ENCODE measurements at places on chromosomes 11 and 22. TPM values are rescaled to one million over a fixed set of nuclear protein-coding genes. Genes with fewer than 3 reads are reported as not detected.

- DNase-seq, result no peak
Observed at GRCh38 chr11:10923882-10924281, 66.0 kb upstream of the ZBED5 start.

DNA sequence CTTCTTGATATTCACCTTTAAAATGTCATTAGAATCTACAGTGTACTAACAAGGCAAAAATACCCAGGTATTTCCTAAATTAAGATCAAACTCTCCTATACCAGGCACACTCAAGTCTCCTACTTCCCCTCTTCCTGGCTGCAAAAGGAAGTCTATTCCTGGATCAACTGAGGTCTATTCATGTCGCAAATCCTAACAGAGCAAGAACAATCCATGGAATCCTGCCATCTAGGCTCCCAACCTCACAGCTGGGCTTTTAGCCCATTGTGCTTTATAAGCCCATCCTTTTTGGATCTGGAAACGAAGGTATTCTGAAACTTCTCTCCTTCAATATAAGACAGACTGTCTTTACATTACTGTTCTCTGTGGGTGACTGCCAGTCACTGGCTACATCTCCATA, 161.8 kb downstream of the SOX6 start:
- DNase-seq, result no peak

- DNase-seq, result no peak
Observed at GRCh38 chr11:2123628-2123960, 15.6 kb downstream of the IGF2 start.

Gene MPPED2
- 1.6 TPM for total RNA-seq

DNA sequence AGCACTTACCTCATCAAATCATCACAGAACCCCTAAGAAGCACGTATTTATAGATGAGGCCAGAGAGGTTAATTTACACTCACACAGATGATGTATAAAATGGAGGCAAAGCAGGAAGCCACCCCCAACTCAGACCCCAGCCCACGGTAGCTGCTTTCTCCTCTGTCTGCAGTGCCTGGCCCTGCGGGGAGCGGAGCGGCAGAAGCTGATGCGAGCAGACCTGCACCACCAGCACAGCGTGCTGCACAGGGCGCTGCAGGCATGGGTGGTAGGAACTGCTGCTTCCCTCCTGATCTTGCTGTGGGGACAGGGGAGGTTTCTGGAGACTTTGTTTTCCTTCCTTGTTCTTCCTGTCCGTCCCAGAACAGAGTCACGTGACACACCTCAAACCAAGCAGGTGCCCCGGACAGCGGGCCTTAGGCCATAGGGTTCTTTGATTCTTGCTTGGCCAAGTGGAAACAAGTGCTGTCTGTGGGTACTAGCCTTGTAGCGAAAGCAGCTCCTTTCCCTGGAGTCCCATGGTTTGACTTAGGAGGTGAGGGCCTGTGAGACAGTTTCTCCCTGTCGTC, 57.8 kb downstream of the PISD start:
- no peak for DNase-seq

DNA sequence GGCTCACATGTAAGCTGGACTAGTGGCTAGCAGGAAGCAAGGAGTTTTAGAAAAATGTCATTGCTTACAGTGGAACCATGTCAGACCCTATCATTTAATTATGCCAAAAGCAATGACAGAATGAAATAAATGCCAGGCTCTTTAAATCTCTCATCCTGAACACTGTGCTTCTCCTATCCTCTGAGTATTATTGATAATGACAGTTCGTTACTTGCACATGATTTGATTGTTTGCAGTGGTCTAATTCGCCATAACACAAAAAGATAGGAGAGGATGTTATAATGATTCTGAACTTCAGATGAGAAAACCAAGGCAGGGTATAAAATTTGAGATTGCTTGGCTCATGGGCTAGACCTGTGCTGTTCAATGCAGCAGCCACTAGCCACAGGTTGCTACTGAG, 68.2 kb downstream of the FLI1 start:
- no peak for DNase-seq

Gene ARSA
- total RNA-seq, result 30.7 TPM

Gene RAB38
- total RNA-seq, result 1.6 TPM

- no peak for DNase-seq
Observed at GRCh38 chr11:9077164-9077563, 14.2 kb downstream of the SCUBE2 start.

DNA sequence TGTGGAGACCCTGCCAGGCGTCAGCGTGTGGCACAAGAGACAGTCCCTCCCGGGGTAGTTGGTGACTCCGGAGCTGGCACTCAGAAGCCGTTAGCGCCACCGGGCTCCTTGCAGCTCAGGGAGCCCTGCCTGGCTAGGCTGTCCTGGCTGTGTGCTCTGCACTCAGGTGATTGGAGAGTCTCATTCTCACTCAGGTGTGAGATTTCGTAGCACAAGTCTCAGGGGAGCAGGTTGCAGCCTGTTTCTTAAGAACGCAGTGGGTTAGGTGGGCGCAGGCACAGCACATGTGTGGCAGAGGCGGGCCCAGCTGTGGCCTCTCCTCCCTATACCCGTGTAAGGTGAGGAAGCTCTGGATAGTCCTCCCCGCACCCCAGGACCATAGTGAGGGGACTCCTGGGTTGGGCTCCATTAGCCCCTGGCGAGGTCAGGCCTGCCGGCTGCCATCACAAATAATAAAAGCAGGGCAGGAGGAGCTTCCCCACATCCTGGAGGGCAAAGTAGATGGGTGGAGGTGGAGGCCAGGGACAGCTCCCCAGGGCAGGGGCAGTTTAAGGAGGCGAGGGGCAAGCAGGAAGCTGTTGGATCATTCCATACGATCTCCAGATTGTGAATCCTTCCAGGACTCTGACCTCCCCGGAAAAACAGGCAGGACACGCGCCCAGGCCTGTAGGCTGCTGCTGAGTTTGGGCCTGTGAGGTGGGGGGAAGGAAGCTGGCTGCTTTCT, 39.4 kb downstream of the SBF1 start:
- DNase-seq, result no peak

GRCh38 chr11:100980156-100980555, 149.5 kb downstream of the PGR start:
- DNase-seq, result no peak

DNA sequence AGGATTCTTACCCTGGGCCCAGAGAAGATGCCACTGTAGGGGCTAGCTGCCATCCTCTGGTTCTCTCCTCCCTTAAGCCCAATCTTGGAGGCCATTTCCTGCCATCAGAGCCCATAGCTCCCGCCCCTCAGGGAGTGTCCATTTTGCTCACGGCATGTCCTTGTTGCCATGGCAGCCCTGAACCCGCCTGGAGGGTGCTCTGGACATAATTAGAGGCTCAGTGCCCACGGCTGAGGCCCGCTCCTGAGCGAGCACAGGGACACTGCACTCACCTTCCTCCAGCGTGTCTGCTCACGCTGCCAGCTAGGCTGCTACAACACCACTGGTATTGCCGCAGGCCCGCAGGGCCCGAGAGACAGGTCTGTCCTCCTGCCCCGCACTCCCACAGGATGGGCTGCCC, 11.1 kb upstream of the SUSD2 start:
- no peak for DNase-seq

DNA sequence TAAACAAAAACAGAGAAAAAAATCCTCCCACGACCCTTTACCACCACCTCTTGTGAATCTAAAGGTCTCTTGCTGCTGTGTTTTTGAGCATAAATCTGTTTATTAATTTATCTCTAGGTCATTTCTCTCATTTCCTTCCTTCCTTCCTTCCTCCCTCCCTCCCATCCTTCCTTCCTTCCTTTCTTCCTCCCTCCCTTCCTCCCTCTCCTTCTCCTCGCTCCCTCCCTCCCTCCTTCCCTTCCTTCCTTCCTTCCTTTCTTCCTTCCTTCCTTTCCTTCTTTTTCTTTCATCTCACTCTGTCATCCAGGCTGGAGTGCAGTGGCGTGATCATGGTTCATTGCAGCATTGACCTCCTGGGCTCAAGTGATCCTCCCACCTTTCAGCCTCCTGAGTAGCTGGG, 13.5 kb upstream of the APOBEC3A start:
- DNase-seq, result no peak

Gene TBX1
- total RNA-seq, result not detected

- no peak for DNase-seq
Observed at GRCh38 chr22:39215070-39215396, 29.7 kb downstream of the PDGFB start.

- no peak for DNase-seq
Observed at GRCh38 chr22:26702906-26703830, 45.8 kb downstream of the MIAT start.

Gene CNGA4
- not detected for total RNA-seq

DNA sequence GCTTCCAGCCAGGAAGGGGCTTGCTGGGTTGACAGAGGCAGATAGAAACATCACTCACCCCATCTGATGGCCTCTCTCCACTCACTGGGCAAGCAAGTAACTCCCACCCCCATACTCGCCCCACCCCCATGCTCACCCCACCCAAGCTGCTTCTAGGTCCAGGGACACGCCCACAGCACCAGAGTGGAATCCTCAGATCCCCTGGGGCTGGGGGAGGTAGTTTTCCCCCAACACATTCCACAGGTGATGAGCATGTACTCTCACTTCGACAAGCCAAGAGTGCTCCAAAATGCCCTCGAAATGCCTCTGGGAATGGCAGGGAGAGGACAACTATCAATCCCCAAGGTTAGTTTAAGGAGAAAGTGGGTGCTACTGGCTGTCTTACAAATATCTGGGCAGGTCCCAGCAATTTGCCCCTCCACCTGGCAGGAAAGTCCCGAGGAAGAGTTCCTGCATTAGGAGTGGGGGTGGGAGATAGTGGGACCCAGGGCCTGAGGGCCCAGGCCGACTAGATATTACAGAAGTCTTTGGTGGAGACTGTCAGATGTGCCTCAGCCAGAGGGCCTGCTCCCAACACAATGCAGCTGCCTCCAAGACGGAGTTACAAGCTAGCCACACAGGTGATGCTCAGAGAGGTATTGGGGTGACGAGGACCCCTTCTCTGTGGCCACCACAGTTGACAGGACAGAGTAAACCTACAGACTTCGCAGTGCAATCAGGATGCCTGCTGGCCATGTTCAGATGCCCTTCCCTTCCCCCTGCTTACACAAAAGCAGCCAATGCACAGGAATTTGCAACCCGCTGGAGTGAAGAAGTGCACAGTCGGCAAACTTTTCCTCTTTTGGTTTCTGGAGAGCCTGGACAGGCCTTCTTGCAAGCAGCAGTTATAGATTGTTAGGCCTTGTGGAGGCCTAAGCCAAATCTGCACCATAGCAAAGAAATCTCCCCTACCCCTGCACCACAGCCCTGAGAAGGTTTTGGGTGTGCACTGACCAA, 2.9 kb upstream of the LMO1 start:
- DNase-seq, result no peak

Gene MRGPRE
- total RNA-seq, result not detected

Gene H19
- total RNA-seq, result 551 TPM

GRCh38 chr11:106459135-106459534, 381.7 kb downstream of the AASDHPPT start:
- no peak for DNase-seq

- DNase-seq, result no peak
Observed at GRCh38 chr11:73099512-73100266, 42.4 kb downstream of the FCHSD2 start.

GRCh38 chr22:49422701-49423100, 405.0 kb downstream of the BRD1 start:
- no peak for DNase-seq

Gene MRPL48
- 18.7 TPM for total RNA-seq

Gene TSGA10IP
- total RNA-seq, result not detected

DNA sequence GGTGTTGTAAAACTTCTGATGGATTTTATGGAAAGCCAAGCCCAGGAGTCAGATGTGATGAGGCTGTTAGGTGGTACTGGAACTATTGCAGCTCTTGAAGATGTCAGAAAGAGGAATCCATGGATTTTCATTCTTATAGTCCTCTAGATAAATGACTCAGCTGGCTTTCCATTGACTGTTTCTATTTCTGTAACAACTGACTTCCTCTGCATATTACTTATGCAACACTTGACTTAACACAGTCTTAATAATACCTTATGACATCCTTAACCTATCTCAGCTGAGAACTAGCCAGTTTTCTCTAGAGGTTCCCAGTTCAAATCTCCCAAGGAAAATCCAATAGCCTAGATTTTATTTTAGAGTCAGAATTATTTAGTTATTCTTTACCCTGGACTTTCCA, 263.8 kb downstream of the LUZP2 start:
- DNase-seq, result no peak

Gene ABCG4
- total RNA-seq, result 1.4 TPM

- no peak for DNase-seq
Observed at GRCh38 chr11:60375316-60375715, 3.0 kb upstream of the MS4A7 start.

DNA sequence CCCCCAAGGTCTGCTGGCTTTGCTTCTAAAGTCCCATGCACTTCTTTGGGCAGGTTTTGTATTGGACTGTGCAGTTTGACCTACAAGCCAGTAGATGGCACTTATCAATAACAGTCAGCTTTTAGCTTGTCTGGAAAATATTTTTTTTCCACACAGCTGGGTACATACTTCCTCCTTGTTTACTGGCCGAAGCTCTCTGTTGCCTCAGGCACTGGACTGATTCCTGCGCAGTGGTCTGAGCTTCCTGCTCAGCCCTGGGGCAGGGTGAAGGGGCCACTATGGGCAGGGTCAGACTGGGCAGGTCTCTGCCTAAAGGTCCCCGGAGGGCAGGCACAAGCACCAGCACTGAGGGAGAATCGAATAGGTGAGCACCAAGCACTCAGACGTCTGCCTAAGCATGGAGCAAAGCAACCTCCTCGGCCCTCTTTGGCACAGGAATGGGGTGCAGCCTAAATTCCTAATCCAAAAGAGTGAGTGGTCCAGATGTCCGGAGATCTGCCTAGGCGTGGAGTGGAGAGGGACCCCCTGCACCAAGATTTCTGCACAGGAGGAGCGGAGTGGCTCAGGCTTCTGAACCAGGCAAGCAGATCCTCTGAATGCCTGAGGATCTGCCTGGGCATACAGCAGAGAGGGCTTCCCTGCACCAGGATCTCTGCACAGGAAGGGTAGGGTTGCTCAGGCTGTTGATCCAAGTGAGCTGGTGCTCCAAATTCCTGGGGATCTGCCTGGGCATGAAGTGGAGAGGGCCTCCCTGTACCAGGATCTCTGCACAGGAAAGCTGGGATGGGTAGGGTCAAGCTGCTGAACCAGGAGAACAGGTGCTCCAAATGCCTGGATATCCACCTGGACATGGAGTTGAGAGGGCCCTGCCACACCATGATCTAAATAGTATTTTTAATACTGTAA, 105.9 kb upstream of the C11orf58 start:
- DNase-seq, result no peak

- DNase-seq, result no peak
Observed at GRCh38 chr11:119671561-119672015, 57.4 kb downstream of the NECTIN1 start.

Gene SYNGR1
- total RNA-seq, result 29.5 TPM

DNA sequence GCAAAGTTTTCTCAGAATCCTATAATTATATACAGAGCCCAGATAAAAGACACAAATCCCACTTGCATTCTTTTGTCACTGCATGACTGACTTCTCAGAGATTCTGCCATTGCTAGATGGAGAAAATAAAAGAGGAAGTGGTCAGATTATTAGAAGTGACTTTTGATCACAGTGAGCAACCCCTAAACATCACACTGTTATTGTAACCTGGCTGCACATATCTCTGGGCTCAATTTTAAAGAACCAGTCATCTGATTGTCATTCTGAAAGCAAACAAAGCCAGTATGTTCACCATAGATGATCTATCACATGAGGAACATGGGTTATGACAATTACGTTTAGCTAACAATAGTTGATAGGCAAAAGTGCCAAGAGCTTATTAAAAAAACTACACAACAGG, 47.8 kb downstream of the COPB1 start:
- DNase-seq, result no peak

Gene NAALAD2
- 0.83 TPM for total RNA-seq

- DNase-seq, result no peak
Observed at GRCh38 chr11:15770798-15771414, 585.4 kb downstream of the SOX6 start.
